A549 (cell line): ENCODE measurements at places on chromosomes 4 and X. TPM values are rescaled to one million over a fixed set of nuclear protein-coding genes. Genes with fewer than 3 reads are reported as not detected.

IL2RG gene
- 0.12 to 0.22 TPM (median 0.12 TPM) in 3 replicates for polyA plus RNA-seq

GPRASP1 gene
- 0.47 to 0.63 TPM (median 0.50 TPM) in 3 replicates for polyA plus RNA-seq

RAB33B gene
- 2.5 to 2.8 TPM (median 2.8 TPM) in 3 replicates for polyA plus RNA-seq

FGF16 gene
- not detected in 3 replicates for polyA plus RNA-seq

RCHY1 gene
- polyA plus RNA-seq = 19.1 to 20.1 TPM (median 20.0 TPM) in 3 replicates

HMGN5 gene
- polyA plus RNA-seq = 3.9 to 4.8 TPM (median 4.4 TPM) in 3 replicates

RTL9 gene
- 0.05 to 0.06 TPM (median 0.05 TPM) in 3 replicates for polyA plus RNA-seq

RAB40AL gene
- 0.09 TPM in 2 of 3 replicates, not detected in the other for polyA plus RNA-seq

CENPVL1 gene
- not detected in 3 replicates for polyA plus RNA-seq

CRLF2 gene
- 0.07 to 0.25 TPM (median 0.08 TPM) in 3 replicates for polyA plus RNA-seq

NR3C2 gene
- polyA plus RNA-seq = 0.01 to 0.08 TPM in 2 of 3 replicates, not detected in the other

F9 gene
- not detected in 3 replicates for polyA plus RNA-seq

TMEM150C gene
- polyA plus RNA-seq = 1.5 to 2.1 TPM (median 1.5 TPM) in 3 replicates

ARSJ gene
- 3.0 to 3.6 TPM (median 3.5 TPM) in 3 replicates for polyA plus RNA-seq

VSIG4 gene
- polyA plus RNA-seq = not detected in 3 replicates

NKX6-1 gene
- 0.24 to 0.29 TPM (median 0.28 TPM) in 3 replicates for polyA plus RNA-seq

PIM2 gene
- 7.9 to 8.8 TPM (median 7.9 TPM) in 3 replicates for polyA plus RNA-seq

HSD17B13 gene
- polyA plus RNA-seq = 0.05 to 0.08 TPM in 2 of 3 replicates, not detected in the other

SPANXC gene
- polyA plus RNA-seq = 0.39 to 0.55 TPM in 2 of 3 replicates, not detected in the other

JAKMIP1 gene
- polyA plus RNA-seq = not detected in 3 replicates

ENPP6 gene
- polyA plus RNA-seq = not detected in 3 replicates

TBC1D9 gene
- polyA plus RNA-seq = 5.0 to 5.6 TPM (median 5.4 TPM) in 3 replicates

NXF2B gene
- not detected in 3 replicates for polyA plus RNA-seq

EIF2S3 gene
- 259 to 300 TPM (median 270 TPM) in 3 replicates for polyA plus RNA-seq

CITED1 gene
- polyA plus RNA-seq = 0.26 to 0.43 TPM (median 0.30 TPM) in 3 replicates

MTMR8 gene
- polyA plus RNA-seq = 0.88 to 1.4 TPM (median 1.1 TPM) in 3 replicates

KCTD8 gene
- not detected in 3 replicates for polyA plus RNA-seq

ZNF674 gene
- polyA plus RNA-seq = 2.2 to 3.1 TPM (median 2.6 TPM) in 3 replicates

H2AZ1 gene
- polyA plus RNA-seq = 859 to 913 TPM (median 867 TPM) in 3 replicates

PHKA1 gene
- 18.1 to 19.3 TPM (median 18.3 TPM) in 3 replicates for polyA plus RNA-seq

FGF5 gene
- 0.21 to 0.28 TPM (median 0.25 TPM) in 3 replicates for polyA plus RNA-seq

CDKL5 gene
- 4.9 to 5.4 TPM (median 5.3 TPM) in 3 replicates for polyA plus RNA-seq

CXXC4 gene
- polyA plus RNA-seq = 0.03 to 0.04 TPM (median 0.03 TPM) in 3 replicates

DTHD1 gene
- not detected in 3 replicates for polyA plus RNA-seq

VCX2 gene
- not detected in 3 replicates for polyA plus RNA-seq

FGF2 gene
- polyA plus RNA-seq = 32.4 to 35.1 TPM (median 32.9 TPM) in 3 replicates

BST1 gene
- 16.0 to 18.3 TPM (median 16.4 TPM) in 3 replicates for polyA plus RNA-seq

ETDA gene
- polyA plus RNA-seq = not detected in 3 replicates

DKK2 gene
- not detected in 3 replicates for polyA plus RNA-seq

NKAP gene
- polyA plus RNA-seq = 5.9 to 6.6 TPM (median 6.3 TPM) in 3 replicates

KLHL4 gene
- polyA plus RNA-seq = 3.5 to 4.3 TPM (median 3.7 TPM) in 3 replicates

ARHGAP36 gene
- polyA plus RNA-seq = not detected in 3 replicates

CXCL1 gene
- polyA plus RNA-seq = 12.9 to 16.2 TPM (median 14.9 TPM) in 3 replicates

ETFDH gene
- 6.7 to 9.4 TPM (median 7.9 TPM) in 3 replicates for polyA plus RNA-seq

ERVMER34-1 gene
- 0.41 to 0.52 TPM (median 0.47 TPM) in 3 replicates for polyA plus RNA-seq

CXCL6 gene
- polyA plus RNA-seq = 0.11 to 0.16 TPM in 2 of 3 replicates, not detected in the other

TRPC5OS gene
- polyA plus RNA-seq = not detected in 3 replicates

MAGEC1 gene
- not detected in 3 replicates for polyA plus RNA-seq

CA5B gene
- polyA plus RNA-seq = 2.7 to 5.8 TPM (median 5.2 TPM) in 3 replicates

HOPX gene
- polyA plus RNA-seq = not detected in 3 replicates

MID2 gene
- 4.3 to 5.1 TPM (median 4.6 TPM) in 3 replicates for polyA plus RNA-seq

SORBS2 gene
- 0.11 to 0.23 TPM in 2 of 3 replicates, not detected in the other for polyA plus RNA-seq

PLAC8 gene
- polyA plus RNA-seq = 1.6 to 1.7 TPM (median 1.7 TPM) in 3 replicates

SOX3 gene
- polyA plus RNA-seq = not detected in 3 replicates

CFAP47 gene
- polyA plus RNA-seq = 0.03 TPM in 1 of 3 replicates, not detected in the others

TCEAL2 gene
- polyA plus RNA-seq = not detected in 3 replicates
